ENCODE measurements at places on chromosomes 2 and 18. TPM values are rescaled to one million over a fixed set of nuclear protein-coding genes. Genes with fewer than 3 reads are reported as not detected.

The FOSL2 gene
- total RNA-seq: 0.39 TPM

The ABCB11 gene
- 0.04 TPM for total RNA-seq

GRCh38 chr2:189372688-189373257, 68.5 kb upstream of the WDR75 start:
- no peak for DNase-seq

The PMAIP1 gene
- total RNA-seq: 21.1 TPM

DNA sequence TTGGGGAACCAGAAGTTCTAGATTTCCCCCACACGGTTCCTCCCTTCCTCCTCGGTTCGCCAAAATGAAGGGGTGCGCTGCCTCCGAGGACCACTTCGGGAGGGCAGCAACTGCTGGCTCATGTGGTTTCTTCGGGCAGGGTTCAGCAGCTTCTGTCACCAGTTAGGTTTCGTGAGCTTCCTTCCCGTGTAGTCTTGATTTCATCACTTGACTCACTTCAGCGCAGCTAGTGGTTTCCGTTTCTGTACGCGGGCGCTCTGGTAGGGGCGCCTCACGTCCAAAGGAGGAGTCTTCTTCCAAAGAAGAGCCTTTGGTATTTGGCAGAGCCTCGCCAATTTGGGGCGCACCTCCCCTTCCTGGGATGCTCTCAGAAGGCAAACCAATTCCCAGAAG, 485 bp upstream of the GALNT3 start:
- no peak for DNase-seq

GRCh38 chr2:192047315-192048107, 147.2 kb downstream of the TMEFF2 start:
- no peak for DNase-seq

The DQX1 gene
- 1.8 TPM for total RNA-seq

DNA sequence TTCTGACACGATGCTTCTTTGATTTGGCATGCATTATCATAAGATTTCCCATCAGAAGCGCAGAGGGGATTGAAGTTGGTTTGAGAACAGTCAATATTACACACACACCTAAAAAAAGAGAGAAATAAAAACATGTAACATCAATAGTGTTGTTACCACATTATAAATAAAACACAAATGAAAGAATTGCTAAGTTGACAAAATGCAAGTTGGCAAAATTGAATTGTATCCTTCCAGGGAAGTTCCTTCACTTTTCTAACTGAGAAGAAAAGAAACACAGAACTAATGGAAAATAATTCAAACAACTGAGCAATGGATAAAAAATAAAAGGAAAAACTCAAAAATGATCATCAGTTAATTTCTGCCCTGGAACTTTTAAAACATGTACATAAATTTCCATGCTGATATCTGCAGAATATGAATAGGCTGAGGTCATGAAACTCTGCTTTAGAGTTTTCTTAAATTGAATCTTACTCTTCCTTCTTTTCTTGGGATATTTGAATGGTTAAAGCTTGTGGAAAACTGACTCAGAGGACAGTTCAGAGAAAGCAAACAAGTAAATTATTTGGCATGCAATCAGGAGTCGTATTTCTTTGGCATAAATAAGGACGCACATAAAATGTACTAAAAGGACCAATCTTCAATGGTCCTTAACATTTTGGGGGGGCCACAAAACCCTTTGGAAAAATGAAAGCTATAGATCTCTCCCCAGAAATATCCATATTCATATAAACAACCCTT, 152.4 kb upstream of the CAVIN2 start:
- no peak for DNase-seq

DNA sequence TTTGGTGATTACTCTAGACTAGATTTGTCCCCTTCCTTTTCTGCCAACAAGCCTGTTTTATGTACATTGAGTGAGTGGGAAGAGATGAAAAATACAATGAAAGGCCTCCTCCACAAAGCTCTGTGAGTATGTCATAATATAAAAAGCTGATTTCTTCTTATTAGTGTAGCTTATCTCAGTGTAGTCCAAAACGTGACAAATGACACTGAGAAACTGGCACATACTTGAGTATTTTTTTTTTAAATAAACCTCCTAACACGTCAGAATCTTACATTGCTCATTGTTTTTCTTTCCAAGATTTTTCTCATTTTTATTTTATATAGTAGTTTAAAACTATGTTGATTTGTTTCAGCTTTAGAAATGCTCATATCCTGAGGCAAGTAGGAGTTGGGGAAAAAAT, 17.9 kb upstream of the FIGN start:
- no peak for DNase-seq

DNA sequence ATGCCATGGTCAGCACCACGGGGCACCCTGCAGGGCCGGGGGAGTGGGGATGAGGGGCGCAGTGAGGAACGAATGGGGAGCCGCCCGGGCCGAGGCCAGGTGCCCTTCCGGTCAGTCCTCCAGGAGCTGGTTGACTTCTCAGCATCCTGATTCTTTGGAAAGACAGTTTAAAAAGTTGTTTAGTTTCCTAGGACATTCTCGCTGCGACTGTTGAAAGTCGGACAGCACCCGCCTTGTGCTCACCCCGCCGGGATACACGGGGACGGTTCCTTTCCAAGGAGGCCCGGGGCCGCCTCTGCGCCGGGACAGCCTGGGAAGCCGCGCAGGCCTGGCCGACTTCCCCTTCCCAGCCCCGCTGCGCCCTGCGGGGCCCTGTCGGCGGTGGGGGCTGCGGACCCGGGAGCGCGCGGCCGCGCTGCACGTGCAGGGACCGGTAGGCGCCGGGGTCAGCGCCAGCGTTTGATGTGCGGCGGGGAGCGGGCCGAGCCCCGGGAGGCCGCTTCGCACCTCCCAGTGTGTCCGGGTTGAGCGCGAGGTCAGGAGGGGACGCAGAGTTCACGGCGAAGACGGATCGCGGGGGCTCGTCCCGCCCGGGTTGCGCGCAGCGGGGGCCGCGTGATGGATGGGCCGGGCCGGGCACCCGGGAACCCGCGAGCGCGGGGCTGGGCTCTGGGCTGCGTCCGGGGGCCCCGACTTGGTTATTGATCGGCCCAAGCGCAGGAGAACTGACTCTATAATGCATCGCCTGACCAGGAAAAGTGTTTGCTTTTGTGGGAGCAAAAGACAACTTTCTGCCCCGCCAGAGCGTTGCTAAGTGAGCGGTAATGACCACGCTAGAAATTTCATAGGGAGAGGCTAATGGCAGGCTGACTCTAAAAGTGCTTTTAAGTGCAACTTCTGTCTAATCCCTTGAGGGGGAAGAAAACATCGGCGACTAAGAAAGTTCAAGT, 28.0 kb upstream of the SMIM21 start:
- no peak for DNase-seq

DNA sequence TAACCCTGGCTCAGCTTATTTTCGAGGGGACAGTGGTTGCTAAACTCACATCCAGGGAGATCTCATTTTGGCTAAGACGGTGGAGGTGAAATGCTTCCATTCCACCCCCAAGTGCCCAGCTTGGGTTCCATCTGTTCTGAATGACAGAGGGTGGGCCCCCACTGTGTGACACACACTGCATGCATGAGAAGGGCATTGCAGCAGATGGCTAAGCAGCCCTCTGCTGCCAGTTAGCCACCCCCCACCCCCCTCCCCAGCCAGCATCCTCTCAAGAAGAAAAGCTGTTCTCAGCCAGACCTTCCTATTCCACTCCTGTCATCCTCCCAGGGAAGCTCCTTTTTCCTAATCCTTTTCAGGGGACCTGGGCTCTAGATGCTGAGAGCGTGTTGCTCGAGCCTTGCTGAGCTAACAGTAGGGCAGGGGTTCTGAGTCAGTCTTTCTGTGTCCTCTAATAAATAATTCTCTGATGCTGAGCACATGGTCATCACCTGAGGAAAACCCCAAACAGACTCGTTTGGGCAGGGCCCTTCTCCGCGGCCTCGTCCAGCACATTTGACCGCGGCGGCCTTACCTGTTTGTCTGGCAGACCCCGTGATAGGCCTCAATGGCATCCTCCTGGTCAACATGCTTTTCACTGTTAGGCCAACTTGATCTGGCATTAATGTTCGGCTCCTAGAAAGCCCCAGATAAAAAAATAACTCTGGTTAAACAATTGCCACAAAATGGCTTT, 49.5 kb upstream of the ACAA2 start:
- DNase-seq: no peak

GRCh38 chr18:62420151-62420512, 95.0 kb downstream of the TNFRSF11A start:
- no peak for DNase-seq

The EHD3 gene
- 2.5 TPM for total RNA-seq

GRCh38 chr18:9885170-9886004, at the start of gene TXNDC2:
TSS of gene TXNDC2 (plus strand) at chr18:9885973. CDS start at chr18:9886681, 708 bp downstream.
- no peak for DNase-seq

The VWA3B gene
- not detected for total RNA-seq

The FHOD3 gene
- total RNA-seq: 2.5 TPM

The PROKR1 gene
- total RNA-seq: not detected

- DNase-seq: no peak
Observed at GRCh38 chr2:107325981-107326786, 440.2 kb upstream of the ST6GAL2 start.

DNA sequence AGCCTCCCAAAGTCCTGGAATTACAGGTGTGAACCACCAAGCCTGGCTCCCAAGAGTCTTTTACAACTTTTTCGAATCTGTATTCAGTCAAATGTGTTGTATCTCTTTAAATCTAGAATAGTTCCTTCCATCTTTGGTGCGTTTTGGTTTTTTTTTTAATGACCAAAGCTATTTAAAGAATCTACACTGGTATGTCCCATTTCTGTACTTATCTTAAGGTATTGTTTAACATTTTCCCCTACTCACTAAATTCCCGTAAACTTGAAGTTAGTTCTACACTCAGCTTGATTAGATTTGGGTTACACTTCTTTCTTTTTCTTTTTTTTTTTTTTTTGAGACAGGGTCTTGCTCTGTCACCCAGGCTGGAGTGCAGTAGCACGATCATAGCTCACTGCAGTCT, 63.8 kb downstream of the TMEM237 start:
- no peak for DNase-seq

- DNase-seq: no peak
Observed at GRCh38 chr2:1509271-1510065, 96.2 kb downstream of the TPO start.

The COBLL1 gene
- 40.7 TPM for total RNA-seq

GRCh38 chr2:201858281-201859184, 52.2 kb downstream of the CDK15 start:
- DNase-seq: no peak

DNA sequence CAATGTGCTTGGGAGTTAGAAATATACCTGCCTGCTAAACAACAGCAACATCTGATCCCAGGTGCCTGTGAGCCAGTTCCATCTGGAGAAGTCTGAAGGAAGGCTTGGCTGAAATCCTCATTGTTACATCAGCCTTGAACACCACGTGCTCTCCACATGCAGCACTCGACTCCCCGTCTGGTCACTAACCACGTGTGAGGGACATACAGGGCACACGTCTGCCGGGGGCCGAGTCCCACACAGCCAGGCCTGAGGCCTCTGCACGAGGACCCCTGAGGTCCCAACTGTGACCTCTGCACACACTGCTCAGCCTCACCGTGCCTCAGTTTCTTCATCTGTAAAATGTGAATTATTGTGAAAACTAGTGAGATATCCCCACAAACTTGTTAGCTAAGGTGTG, 236.5 kb upstream of the SALL3 start:
- DNase-seq: no peak

- no peak for DNase-seq
Observed at GRCh38 chr18:33960417-33960816, 264.3 kb downstream of the NOL4 start.

The PDE11A gene
- not detected for total RNA-seq

The PLGLB2 gene
- total RNA-seq: 2.0 TPM

- DNase-seq: no peak
Observed at GRCh38 chr2:1613078-1613445, 131.3 kb downstream of the PXDN start.

The CDH7 gene
- total RNA-seq: not detected

The MFF gene
- 72.1 TPM for total RNA-seq

DNA sequence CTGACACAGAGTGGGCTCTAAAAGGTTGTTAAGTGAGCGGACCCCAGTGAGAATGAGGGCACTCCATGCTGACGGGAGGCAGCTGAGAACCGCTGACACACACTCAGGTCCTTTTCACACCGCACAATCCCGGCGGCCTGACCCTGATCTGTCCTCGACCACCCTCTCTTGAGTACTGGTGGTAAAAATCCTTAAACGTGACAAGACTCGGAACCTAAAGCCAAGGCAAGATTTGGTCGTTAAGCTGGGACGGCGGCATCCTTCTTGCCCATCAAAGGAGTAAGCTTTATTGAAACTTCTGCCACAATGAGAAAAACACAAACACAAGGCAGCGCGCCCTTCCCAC, 569 bp downstream of the TMX3 start:
- DNase-seq: peak; percentile 3

DNA sequence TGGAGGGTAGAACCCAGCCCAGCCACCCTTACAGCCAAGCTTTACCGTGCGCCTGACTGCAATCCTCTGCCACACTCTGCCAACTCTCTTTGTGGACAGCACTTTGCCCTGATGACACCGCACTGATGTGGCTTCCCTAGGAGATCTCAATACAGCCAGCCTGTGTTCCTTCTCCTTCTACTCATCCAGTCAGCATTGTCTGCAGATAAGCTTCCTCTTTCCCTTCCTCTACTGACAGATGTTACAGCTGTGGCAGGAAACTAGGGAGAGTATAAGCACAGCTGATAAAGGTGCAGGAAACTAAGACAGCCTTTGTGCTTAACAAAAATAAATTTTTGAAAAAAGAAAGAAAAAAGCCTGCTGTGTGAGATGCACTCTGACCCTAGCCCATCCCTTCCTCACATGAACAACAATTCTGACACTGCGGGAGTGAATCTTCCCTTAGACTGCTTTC, 25.0 kb downstream of the CEP68 start:
- DNase-seq: peak; percentile 62

The CCDC121 gene
- 4.7 TPM for total RNA-seq

DNA sequence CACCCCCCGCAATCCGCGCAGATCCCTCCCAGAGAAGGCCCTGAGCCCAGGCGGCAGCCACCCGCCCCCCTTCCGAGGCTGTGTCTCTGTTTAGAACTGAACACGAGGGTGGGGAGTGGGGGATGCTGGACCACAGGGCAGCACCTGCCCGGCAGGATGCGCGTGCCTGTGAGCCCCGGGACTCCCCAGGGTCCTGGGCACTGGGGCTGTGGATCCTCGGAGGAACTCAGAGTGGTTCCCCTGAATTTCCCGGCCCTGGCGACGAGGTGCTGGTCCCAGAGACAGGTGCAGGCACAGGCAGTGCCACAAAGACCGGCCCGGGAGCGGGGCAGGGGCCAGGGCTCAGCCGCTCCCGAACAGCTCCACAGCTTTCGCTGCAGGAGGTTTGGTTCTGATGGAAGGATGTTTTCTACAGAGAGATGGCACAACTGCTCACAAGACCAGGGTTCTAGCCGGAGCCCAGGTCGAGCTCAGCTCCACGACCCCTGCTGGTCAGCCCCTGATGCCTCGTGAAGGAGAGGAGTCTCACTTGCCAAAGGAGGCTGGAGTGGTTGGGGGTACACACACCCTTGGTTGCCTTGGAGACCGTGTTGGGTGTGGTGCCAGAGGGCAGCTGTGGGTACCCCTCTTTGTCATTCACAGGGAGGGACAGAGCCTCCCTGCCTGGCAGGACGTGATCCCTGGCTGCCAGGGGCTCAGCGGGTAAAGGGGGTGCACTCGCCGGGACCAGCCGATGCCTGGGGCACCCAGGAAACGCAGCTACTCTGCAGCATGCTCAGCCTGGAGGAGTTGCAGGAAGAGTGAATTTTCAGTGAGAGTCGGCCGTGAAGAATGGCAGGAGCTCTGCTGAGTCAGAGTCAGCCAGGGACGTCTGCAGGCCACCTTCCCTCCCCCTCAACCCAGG, 4.4 kb upstream of the NEU4 start:
- DNase-seq: peak; percentile 22

The NCK2 gene
- 33.5 TPM for total RNA-seq
